ENCODE measurements at places on chromosomes 1 and 21. TPM values are rescaled to one million over a fixed set of nuclear protein-coding genes. Genes with fewer than 3 reads are reported as not detected.

- no peak for DNase-seq
Observed at GRCh38 chr1:151775894-151776664, 12.8 kb upstream of the MRPL9 start.

DNA sequence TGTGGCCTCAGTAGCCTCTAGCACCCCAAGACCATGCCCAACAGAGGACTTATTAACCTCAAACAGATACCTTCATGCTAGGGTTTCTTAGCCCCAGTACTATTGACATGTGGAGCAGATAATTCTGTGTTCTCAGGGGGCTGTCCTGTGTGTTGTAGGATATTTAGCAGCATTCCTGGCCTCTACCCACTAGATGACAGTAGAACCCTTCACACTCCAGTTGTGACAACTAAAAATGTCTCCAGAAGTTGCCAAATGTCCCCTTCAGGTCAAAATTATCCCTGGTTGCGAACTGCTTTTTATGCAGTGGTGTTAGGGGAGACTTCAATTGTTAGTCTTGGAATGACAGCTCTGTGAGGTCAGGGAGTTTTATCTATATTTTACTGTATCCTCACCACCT is 8.1 kb downstream of the KAZN start:
- no peak for DNase-seq

Gene PTPRU
- 35.2 TPM for total RNA-seq

Gene GUCA2A
- total RNA-seq, result not detected

Gene C8A
- not detected for total RNA-seq

Gene IRF6
- total RNA-seq, result 40.0 TPM

GRCh38 chr1:10187026-10187334 is 23.4 kb upstream of the KIF1B start:
- DNase-seq, result no peak

Gene TRIM17
- total RNA-seq, result not detected

DNA sequence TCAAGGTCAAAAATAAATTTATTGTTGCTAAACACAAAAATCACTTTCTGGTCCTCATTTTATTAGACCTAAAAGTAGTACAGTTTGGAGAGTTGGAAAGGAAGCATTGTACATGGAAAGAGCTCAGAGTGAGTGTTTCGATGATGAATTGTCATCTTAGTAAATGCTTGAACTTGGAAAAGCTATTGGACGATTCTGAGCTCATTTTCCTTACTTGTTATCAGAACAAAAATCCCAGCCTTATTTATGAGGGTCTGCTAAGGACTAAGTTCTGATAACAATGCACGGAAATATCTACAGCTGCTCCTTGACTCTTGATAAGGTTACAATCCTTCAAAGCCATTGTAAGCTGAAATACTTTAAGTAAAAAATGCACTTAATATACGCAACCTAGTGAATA is 710.0 kb upstream of the PTBP2 start:
- peak; percentile 95 for DNase-seq

DNA sequence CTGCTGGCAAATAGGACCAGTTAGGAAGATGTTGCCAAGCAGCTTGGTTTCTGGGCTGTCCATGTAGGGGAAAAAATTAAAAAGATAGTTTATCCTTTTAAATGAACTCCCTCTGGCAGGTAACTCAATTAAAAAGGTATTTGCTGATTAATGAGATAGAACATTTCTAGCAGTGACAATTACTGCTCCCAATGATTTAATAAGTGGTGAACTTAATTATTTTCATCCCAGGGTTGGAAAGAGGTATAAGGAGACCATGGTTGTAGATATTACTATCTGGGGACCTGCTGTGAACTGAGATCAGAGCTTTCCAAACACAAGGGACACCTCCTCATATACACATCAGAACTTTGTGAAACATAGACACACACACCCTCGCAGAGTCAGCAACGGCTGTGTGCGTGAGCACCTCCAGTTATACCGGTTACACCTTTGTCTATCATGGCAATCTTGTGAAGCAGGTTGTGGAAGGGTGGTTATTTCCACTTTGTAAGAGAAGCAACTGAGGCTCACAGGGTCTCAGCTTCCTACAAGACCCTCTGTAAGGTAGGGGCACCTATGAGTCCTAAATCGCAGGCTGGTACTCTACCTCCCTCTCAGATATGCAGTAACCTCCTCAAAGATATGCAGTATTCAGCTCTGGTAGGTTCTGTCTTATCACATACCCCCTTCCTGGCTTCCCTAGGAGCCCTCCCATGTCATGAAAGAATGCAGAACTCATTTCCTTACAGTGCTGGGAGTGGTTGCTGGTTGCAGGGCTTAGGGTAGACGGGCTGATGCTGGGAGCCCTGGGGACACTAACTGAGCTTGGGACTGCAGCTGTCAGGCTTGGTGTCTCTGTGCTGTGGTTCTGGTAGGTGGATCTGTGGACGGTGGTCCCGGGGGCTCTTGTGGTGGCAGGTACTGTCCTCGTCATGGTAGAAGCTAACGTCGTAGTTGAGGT is 18.5 kb upstream of the MAGOH start:
- no peak for DNase-seq

DNA sequence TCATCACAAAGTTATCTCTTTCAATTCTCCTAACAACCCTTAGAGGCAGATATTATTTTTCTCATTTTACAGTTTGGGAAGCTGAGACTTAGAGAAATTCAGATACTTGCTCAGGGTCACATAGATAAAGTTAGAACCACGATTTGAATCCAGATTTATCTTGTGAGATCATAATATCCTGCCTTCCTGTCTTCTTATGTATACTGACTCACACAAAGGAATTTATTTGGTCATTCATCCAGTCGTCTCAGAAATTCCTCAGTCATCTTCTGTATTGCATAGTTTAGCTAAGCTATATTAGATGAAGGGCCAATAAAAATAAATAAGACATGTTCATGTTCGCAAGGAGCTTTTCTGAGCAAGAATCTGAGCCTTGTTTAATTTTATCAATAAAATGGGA is 35.8 kb upstream of the RUNX1 start:
- peak; percentile 72 for DNase-seq

GRCh38 chr1:101148980-101149379 is 87.8 kb upstream of the S1PR1 start:
- DNase-seq, result peak; percentile 81

DNA sequence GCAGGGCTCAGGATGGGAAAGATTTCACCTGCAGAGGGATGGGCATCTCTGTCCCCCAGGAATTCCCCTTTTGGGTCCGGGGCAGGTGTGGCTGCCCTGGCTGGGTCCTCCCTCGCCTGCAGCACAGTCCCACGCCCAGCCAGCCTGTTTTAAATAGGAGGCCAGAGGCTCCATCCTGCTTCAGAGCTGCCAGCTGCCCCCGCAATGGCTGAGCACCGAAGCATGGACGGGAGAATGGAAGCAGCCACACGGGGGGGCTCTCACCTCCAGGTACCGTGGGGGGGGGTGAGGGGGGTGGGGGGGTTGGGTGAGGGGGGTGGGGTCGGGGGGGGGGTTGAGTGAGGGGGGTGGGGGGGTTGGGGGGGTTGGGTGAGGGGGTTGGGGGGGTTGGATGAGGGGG is 3.6 kb downstream of the SCNN1D start:
- no peak for DNase-seq

Gene KLF17
- total RNA-seq, result 5.5 TPM

All from umbilical cord (tissue), 2 donors.